PC-9 (cell line): ENCODE measurements at places on chromosomes 6 and 20. TPM values are rescaled to one million over a fixed set of nuclear protein-coding genes. Genes with fewer than 3 reads are reported as not detected.

Gene BICRAL
- 8.5 and 12.9 TPM in 2 replicates for total RNA-seq

Gene PPP1R10
- total RNA-seq = 47.6 and 69.5 TPM in 2 replicates

Gene HRH3
- total RNA-seq = not detected in 2 replicates

Gene HTR1E
- not detected in 2 replicates for total RNA-seq

Gene HSPA12B
- total RNA-seq = not detected in 2 replicates

DNA sequence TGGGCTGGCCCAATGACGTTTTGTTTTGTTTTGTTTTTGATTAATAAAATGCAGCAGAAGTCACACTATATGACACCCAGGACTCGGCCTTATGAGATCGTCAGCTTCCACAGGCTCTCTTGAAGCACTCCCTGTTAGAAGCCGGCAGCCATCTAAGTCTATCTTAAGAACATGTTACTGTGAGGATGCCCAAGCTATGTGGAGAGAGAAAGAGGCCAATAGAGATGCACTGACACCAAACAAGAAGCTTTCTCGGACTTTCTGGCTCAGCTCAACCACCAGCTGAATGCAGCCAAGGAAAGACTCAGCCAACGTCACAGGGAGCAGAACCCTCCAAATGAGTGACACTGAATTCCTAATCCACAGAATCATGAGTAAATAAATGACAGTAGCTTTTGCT, 14.0 kb downstream of the SGK1 start:
- no peak for DNase-seq

DNA sequence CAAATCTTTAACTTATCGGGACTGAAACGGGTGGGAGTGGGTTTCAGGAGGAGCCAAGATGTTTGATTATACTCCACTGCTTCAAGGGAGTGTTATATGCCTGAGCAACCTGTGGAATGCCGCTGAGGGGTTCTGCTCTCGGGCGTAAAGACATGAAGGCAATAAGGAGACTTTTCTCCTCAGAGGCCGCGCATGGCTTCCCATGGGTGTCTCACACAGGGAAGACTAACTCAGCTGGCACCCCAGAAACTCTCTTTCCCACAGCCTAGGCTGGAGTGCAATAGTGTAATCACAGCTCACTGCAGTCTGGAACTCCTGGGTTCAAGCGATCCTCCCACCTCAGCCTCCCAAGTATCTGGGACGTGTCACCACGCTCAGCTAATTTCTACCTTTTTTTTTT, 5.1 kb upstream of the C20orf141 start:
- no peak for DNase-seq

DNA sequence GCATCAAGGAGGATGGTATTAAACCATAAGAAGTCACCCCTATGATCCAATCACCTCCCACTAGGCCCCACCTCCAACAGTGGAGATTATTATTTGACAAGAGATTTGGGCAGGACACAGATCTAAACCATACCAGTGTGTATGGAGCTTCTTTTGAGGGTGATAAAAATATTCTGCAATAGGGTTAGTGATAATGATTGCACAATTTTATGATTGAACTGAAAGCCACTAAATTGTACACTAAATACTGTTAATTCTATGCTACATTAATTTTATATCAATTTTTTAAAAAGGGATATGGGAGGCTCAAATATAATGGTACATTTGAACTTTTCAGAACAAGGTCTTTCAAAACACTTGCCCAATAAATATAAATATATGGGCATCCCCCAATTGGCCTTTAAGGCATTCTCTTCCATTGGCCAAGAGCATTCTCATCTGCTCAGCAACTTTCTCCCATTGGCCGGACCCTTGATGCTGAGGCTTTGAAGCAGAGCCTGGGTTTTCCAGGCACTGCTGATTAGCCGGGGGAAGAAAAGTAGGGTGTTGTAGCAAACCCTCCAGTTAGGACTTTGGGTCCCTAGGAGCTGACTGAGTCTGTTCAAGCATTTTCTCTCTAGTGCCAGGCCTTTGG, 209.9 kb downstream of the LRFN2 start:
- no peak for DNase-seq

GRCh38 chr20:18989736-18990474, 176.3 kb downstream of the SCP2D1 start:
- no peak for DNase-seq

GRCh38 chr6:34926655-34927054, 37.6 kb downstream of the ANKS1A start:
- no peak for DNase-seq

GRCh38 chr6:165231581-165232561, 77.5 kb downstream of the C6orf118 start:
- DNase-seq = no peak

DNA sequence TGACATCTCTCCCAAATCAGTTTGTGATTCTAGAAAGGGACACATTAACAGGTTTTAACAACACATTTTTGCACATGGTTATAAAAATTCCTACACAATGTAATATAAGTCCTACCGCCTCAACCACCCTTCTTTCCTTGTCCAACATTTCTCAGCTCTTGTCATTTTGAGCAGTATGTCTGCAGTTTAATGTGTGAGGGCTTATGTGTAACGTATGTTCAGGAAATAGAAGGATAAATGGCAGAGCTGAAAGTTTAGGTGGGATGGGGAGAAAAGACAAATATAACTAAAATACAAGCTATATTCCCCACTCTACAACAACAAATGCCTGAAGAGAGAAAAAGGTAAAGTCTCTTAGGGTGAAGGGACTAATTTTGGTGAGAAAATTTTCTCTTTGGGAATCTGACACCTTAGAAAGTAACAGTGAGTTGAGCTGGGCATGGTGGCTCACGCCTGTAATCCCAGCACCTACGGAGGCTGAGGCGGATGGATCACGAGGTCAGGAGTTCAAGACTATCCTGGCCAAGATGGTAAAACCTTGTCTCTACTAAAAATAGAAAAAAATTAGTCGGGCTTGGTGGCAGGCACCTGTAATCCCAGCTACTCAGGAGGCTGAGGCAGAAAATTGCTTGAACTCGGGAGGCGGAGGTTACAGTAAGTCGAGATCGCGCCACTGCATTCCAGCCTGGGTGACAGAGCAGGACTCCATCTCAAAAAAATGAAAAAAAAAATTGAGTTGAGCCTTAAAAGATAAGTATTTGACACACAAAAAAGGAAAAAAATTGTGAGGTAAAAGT, 5.1 kb downstream of the PNRC1 start:
- no peak for DNase-seq

GRCh38 chr20:45052698-45053429, 48.1 kb downstream of the KCNS1 start:
- no peak for DNase-seq

GRCh38 chr6:20360471-20361119, 41.1 kb upstream of the E2F3 start:
- DNase-seq = no peak

GRCh38 chr6:83193747-83194566, 800 bp downstream of the RWDD2A start:
- DNase-seq = peak; percentile 53

DNA sequence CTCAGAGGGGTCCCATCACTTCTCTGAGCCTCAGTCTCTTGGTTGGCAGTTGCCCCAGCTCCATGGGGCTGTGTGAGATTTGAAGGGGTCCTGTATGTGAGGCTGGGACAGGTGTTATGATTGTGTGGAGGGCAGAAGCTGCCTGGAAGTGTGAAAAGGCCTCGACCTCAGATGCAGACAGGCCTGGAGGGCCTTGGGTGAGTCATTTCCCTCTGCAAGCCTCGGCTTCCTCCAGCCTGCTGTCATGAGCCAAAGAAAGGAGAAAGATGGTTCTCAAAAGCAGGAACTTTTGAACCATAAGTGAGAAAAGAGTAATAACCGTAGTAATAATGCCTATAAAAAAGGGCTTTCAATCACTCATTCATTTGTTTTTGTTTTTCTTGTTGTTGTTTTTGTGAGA, 37.5 kb downstream of the SNAI1 start:
- peak; percentile 25 for DNase-seq

GRCh38 chr6:107618672-107619071, 128.8 kb downstream of the SOBP start:
- DNase-seq = no peak

- peak; percentile 85 for DNase-seq
Observed at GRCh38 chr6:32819729-32820128, 2.9 kb upstream of the HLA-DOB start.
